ENCODE measurements at places on chromosomes 12 and 14.

DNA sequence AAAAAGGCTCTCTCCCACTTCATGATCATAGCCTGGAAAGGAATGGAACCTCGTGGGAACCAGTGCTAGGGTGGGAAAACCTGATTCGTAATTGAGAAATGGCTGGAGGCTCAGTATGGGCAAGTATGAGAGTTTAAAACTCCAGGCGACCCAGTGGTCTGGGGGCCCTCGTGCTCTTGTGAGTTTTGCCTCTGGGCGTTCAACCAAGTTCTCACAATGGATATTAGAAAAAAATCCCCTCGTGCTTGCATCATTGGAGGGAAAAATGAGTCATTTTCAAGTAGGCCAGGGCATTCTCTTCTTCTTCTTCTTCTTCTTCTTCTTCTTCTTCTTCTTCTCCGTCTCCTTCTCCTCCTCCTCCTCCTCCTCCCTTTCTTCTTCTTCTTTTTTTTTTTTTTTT lies 39.0 kb downstream of the GPR68 start:
- no peak for DNase-seq

GRCh38 chr12:105982022-105982421 lies 156.7 kb downstream of the NUAK1 start:
- DNase-seq, result no peak

GRCh38 chr14:90839889-90840266 lies 23.6 kb upstream of the TTC7B start:
- no peak for DNase-seq

DNA sequence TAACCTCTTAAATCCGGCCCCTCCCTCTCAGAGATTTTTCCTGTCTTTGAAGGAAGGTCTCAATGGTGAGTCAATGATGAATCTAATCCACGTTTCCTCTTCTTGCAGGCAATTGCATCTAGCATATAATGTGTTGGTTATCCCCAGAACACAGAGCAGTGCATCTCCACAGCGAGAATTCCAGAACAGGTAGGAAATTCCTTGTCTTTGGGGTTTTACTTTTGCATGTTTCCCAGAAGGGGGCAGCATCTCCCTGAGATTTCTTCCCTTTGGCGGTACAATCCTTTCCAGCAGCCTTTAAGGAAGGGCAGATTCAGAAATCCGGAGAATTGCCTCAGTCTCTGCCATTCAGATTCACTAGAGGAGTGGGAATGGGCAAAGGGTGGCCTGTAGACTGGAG lies 128.0 kb downstream of the KCNA5 start:
- DNase-seq, result no peak

DNA sequence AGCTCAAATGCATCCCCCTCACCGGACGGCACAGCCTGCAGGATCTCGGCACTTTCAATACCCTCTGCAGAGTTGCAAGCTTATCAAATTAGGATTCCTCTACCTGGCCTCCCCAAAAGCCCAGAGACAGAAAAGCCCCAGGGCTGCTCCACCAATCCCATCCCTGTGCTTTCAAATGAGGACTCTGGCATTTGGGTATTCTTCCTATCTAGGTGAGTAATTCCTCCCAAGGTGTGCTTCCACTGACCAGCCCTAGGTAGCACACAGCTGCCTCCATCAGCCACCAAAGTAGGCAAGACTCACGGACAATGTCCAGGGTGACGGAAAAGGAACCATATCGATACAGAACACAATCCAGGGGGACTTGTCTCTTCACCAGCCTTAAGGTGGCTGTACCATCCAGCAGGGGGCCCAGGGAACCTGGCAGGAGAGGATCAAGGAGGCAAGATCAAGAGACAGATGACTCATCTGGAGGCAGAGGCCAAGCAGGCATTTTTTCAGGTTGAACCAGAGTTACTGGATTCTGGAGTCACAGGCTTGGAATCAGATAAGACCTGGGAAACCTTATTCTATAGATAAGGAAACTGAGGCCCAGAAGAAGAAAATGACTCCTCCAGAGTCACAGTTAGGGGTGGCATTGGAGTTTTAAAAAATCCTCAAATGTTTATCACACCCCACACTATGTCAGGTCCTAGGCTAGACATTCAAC lies 9.9 kb downstream of the PMEL start:
- DNase-seq, result no peak

DNA sequence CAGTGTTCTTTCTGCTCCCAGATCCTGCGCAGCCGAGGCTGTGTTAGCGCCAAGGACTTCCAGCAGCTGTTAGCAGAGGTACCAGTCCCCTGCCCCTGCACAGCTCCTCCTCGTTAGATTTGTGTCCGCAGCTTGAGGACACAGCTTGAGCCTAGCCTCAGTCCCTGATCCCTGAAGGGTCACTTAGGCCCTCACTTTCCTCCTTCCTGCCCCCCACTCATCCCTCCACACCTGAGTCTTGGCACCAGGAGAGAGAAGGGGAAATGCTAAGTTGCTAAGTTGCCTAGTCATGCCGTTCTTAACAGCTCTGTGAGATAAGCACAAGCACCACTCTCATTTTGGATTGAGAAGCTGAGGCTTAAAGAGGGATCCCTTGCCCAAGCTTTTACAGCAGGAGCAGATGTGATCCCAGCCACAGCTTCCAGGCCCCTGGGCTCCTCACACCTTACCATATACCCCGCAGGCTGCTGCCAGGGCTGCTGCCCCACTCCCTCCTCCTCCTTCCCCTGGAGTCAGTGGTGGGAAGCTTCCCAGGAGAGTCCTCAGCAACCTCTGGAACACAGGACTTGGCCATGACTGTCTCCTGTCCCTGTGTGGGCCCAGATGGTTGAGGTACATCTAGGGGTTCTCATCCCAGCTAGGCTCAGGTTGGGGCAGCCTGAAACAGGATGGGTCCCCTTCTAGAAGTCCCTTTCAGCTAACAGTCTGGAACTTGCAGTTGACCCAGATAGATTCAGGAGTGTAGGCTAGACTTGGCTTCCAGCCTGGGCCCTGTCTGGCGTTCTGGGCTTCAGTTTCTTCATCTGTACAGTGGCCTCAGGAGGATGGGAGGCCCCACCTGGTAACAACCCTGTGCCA lies 975 bp downstream of the OGFOD2 start:
- DNase-seq, result no peak

- DNase-seq, result no peak
These were observed 49.5 kb upstream of the STON2 start for GRCh38 chr14:81449576-81449975.

- DNase-seq, result no peak
These were observed 1.2 kb upstream of the CLEC2B start for GRCh38 chr12:9870286-9870866.

DNA sequence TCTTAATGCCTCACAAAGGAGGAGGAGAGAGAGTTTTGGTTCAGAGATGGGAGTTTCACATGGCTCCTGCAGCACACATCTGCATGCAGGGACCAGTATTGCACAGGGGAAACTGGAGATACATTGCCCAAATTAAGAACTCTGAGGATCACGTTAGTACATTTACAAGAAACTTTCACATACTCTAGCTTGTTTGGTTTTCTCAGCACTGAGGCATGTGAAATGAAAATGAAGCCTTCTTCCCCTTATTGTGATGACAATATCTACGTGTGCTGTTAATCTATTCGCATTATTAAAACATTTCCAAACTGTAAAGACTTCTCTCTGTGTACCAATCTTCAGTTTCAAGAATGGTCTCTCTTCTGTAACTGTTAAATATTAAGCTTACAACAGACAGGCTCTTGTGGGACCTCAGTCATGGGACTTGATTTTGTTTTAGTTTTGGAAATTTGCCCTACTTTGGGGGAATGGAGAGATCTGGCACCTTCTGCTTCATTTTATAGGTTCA lies 124.7 kb downstream of the DAAM1 start:
- DNase-seq, result no peak

DNA sequence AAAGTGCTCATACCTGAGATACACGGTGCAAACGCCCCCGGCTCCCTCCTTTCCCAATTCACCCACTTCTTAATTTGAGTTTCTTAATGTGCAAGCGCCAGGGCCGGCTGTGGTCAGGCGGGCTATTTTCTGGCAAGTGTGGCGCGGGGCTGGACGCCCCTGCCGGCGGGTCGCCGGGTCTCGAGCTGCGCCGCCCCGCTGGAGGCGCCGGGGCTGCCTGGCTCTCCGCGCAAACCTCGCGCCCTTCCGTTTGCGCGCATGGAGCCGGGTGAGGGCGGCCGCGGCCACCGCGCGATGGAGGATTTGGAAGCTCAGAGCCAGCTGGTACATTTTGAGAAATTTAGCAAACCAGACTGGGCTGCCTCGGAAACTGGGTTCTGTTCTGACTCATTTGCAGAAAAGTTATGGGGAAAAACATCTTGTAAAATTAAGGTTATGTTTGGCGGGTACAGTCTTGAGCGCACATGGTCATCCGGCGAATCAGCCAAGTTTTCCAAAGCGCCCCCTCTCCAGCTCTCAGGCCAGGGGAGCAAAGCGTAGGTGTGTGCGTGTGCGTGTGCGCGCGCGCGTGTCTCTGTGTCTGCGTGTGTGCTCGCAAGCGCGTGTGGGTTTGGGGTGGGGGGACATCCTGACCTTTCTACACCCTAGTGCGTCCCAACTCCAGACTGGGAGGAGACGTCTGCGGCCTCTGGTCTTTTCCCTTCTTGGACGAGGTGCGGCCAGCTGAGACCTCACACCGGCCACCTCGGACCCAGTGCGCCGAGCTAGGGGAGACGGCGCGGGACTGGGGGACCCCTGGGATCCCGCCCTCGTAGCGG lies 6.5 kb upstream of the OTX2 start:
- no peak for DNase-seq

DNA sequence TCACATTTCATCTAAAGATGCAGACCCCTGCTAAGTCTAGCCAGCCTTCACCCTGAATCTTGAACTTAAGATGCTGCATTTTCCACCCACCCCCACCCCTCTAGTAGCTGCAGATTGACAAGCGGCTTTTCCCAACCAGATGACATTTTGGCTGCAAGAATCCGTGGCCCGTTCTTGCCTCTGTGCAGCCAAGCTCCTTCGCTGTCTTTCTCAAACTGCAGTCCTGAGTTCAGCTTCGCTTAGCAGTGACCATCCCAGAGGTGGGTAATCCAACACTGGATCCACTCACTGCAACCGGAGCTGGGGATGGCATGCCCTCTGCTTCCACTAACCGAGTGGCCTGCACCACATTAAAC lies 765 bp upstream of the NFYB start:
- no peak for DNase-seq

DNA sequence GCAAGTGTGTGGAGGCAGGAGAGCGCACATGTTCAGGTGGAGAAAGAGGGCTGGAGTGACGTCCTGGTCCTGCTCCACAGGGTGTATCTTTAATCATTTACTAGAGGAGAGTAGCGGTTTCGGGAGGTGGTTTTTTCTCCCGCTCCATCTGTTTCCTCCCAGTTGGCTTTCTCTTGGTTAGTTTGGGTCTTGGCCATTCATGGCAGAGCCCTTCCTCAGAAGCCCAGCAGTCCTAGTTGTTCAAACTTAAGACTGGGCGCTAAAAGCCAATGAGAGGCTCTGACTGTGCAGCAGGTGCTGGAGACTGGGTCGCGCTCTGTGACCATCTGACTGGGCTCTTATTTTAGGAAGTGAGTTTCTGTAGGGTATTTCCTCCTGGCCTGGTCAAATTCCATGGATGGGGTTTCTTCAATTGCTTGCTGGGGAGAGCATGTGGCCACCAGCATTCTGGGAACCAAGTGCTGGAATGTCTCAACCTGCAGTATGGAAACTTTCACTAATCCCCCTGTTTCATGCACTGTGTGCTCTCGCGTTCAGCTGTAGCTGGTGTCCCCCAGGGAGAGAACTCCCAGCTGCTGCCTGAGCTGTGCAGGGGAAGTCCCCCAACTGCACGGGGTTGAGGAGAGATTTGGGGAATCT lies 27.4 kb upstream of the TSPAN9 start:
- DNase-seq, result no peak

DNA sequence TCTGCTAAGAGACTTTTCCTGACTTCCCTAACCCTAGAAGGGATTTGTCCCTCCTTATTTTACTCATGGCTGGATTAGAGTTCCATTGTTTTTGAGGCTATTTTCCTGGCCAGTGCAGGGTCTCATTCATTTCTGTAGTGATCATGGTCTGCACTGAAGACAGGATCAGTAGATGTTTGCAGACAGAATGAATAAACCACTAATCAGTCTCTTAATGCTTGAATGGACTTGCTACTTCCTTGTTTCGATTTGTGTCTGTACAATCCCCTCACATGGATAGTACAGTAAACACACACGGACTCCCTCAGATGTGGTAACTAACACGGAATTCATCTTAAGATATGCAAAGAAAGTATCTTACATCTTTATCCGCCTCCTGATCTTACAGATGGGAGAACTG lies 102.6 kb upstream of the PRB2 start:
- no peak for DNase-seq

DNA sequence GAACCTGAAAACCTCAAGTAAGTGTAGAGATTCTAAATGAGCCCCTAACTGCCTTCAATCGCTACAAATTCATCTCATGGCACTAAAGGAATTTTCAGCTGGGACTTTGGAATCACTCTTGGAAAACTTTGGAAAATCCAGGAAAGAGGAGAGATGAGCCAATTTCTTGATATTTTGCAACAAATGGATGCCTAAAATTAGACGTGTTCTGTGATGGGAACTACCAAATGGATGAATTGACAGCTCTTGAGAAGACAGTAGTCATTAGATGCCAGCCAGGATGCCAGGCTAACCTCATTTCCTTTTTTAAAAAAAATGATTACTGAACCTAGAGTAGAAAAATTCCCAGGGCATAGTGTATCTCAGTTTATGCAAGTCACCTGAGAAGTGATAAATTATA lies 78.3 kb downstream of the NPAS3 start:
- DNase-seq, result no peak

GRCh38 chr14:66600416-66600815 lies 92.5 kb downstream of the GPHN start:
- no peak for DNase-seq

GRCh38 chr12:119011231-119011630 lies 29.9 kb downstream of the SRRM4 start:
- no peak for DNase-seq

DNA sequence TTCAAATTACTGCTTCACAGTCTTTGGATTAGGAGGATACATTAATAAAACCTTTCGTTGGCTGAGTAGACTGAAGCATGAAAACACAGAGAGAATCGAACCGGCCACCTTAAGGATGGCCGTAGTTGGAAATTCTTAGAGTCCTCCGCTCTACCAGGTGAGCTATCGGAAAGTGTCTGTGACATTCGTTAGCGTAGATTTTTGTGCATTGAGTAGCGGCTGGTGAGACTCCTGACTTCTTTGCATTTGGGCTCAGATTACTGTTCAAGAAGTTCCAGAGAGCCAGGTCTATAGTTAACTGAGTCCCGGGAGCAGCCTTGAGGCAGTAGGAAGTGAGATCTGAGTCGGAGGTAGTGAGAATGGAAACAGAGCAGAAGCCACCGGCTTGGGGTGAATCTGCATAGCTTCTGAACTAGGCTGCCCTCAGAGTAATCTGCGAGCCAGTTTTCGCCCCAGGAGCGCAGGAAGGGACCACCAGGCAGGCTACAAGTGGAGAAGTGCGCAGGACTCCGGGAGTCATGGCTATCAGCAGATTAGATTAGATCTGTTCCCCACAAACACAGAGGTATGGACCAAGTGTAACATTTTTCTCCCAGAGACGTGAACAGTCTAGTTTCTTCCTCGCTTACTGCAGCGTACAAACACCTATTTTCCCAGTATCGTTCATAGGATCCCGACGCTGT lies 11.0 kb downstream of the OR6S1 start:
- no peak for DNase-seq

- no peak for DNase-seq
These were observed 118.7 kb upstream of the MDM1 start for GRCh38 chr12:68450947-68451260.

Measured in activated B cell treated with CpG ODN at 0.5 μM for 24 hours (primary cell).